Epithelial cell of proximal tubule (primary cell): ENCODE measurements at places on chromosomes 2 and 18. TPM values are rescaled to one million over a fixed set of nuclear protein-coding genes. Genes with fewer than 3 reads are reported as not detected.

The LRRTM1 gene
- total RNA-seq, result 0.81 and 2.0 TPM in 2 replicates

The SERPINB3 gene
- total RNA-seq, result 0.12 TPM in 1 of 2 replicates, not detected in the other

The LBH gene
- 18.0 and 33.9 TPM in 2 replicates for total RNA-seq

The KIAA2012 gene
- total RNA-seq, result not detected in 2 replicates

The CXCR4 gene
- 0.17 and 0.36 TPM in 2 replicates for total RNA-seq

The CYRIA gene
- 2.0 and 6.1 TPM in 2 replicates for total RNA-seq

The CGREF1 gene
- total RNA-seq, result 1.0 and 2.3 TPM in 2 replicates

The SLC19A3 gene
- 0.17 and 0.29 TPM in 2 replicates for total RNA-seq
